Uterine smooth muscle cell (primary cell): ENCODE measurements at places on chromosomes 16 and 17. TPM values are rescaled to one million over a fixed set of nuclear protein-coding genes. Genes with fewer than 3 reads are reported as not detected.

The CDC6 gene
- total RNA-seq: 24.0 and 41.8 TPM in 2 replicates

The FBXL16 gene
- total RNA-seq: 0.37 and 0.44 TPM in 2 replicates

The ACE gene
- total RNA-seq: 4.6 and 7.6 TPM in 2 replicates

The GSE1 gene
- 32.6 and 33.3 TPM in 2 replicates for total RNA-seq

The SEC14L5 gene
- total RNA-seq: under 0.01 TPM in 1 of 2 replicates, not detected in the other
